ENCODE measurements at places on chromosomes 4 and X.

- DNase-seq, result no peak
These were observed 325.5 kb downstream of the BCOR start for GRCh38 chrX:39772057-39772832.

GRCh38 chr4:101274888-101275752 lies 72.2 kb downstream of the PPP3CA start:
- no peak for DNase-seq

GRCh38 chrX:54452920-54453319 lies 12.7 kb downstream of the TSR2 start:
- DNase-seq, result no peak

DNA sequence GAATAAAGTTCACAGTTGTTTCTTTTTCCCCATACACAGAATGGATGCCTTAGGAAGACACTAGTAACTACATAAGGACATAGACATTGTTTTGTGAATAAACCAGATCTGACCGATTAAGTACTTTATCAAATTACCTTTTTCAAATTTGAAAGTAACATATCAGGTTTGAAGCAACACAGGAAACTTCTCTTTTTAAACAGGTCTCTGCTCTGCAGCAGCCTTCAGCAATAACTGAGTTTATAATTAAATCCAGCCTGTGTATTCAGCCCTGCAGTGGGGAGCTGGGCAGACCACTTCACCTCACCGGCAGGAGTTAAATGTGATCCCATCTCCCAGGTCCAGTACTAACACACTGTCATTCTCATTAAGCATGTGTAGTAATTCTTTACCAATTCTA lies 68.3 kb upstream of the ATOH1 start:
- DNase-seq, result no peak

DNA sequence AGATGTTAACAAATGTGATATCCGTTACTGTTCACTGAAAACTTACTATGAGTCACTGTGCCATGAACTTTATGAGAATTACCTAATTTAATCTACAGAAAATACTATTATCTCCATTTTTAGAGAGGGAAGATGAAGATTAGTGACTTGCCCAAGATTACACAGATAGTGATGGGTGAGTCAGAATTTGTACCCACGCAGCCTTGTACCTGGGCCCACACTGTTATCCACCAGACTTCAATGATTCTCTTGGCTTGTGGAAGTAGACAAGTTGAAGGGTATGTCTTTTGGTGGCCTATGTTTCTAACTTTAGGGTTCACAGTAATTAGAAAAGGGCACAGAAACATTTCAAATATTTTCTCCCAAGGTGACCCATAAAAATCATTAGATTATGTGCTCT lies 472.5 kb upstream of the NR3C2 start:
- DNase-seq, result no peak
